ENCODE measurements at places on chromosomes 5 and 9. TPM values are rescaled to one million over a fixed set of nuclear protein-coding genes. Genes with fewer than 3 reads are reported as not detected.

The ARID3C gene
- not detected for total RNA-seq

The MRPS27 gene
- total RNA-seq, result 65.6 TPM

The GDNF gene
- total RNA-seq, result not detected

The SPZ1 gene
- total RNA-seq, result not detected

The UGT3A2 gene
- not detected for total RNA-seq

The ORM2 gene
- total RNA-seq, result not detected

The SPINK4 gene
- not detected for total RNA-seq

The DRD1 gene
- not detected for total RNA-seq

The BARHL1 gene
- total RNA-seq, result not detected

The SLC34A1 gene
- total RNA-seq, result not detected

The PCDHA13 gene
- not detected for total RNA-seq
